ENCODE measurements at places on chromosomes 5 and 9.

DNA sequence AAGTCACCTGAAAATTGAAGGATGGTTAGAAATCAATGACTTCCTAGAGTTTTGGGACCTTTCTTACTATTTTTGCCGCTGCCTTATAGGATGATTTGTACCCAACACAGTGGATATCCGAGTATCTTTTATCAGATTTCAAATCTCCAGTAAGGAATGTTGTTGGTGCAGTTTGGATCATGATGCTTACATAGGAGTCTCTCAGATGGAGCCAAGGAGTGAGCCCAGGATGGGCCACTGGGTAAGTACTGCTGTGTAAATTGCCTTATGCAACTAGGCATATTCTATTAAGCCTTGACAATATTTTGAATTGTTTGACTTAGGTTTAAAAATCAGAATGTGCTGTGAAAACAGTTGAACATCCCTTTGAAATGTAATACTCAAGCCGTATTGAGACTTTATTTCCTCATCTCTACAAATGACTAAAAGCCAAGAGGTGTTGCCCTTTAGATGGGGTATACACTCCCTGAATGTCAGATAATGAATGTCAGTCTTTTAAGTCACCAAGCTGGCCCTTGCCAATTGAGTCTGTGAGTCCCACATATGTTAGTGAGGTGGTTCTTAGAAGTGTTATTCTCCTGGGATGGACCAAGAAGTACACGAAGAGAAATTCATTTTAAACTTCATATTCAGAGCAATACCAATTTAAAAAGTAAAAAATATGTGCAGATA is 271.8 kb upstream of the CTNND2 start:
- DNase-seq, result no peak

DNA sequence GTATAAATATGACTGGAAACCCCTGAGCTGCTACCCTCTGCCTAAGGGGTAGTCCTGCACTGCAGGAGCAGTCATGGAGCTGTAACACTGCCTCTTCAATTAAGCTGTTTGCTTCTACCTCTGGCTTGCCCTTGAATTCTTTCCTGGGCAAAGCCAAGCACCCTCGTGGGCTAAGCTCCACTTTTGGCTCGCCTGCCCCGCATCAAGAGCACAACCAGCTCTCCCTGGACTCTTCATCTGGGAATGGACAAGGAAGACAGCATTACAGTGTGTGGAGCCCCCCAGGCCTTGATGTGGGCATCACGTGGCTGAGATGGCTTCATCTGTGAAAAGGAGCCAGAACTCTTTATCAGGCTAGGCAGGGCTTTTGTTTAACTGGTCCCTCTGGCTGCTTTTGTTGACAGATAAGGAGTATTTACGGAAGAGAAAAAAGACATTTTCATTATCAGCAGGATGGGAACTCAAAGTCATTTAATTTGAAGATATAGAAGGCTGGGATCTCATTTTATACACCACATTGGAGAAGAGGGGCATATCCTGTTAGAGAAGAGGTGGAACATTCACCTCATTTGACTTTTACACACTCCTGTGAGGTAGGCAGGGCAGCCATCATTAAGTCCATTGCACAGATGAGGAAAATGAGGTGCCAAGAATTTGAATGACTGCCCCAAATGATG is 137.8 kb downstream of the SEMA6A start:
- no peak for DNase-seq

DNA sequence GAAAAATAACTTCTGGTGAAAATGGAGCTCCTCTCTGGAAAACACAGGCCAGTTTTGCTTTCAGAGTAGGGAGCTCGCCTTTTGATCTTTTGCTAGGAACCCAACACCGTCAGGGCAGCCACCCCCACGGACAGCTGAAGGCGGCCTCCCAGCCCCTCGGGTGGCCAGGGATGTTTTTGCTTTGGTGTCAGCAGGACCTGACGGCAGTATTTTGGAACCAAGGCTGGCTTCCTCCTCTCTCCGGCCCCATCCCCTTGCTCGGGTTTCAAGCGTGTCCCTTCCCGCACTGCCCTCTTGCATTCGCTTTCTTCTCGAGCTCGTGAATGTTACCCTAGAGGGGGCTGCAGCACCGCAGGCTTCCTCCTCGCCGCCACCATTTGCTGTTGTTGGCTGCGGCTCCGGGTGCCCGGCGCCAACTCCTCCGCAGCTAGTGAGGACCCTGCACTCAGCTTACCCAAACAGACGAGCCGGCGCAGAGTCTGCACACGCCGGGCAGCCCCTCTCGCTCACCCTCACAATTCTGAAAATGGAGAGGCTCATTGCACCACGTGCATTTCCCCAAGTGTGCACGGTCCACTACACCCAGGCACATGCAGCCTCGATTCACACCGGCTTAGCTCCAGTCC is 35.5 kb upstream of the ADAMTSL1 start:
- no peak for DNase-seq

- DNase-seq, result no peak
Measured at GRCh38 chr5:20348321-20348720, 360.3 kb upstream of the CDH18 start.

DNA sequence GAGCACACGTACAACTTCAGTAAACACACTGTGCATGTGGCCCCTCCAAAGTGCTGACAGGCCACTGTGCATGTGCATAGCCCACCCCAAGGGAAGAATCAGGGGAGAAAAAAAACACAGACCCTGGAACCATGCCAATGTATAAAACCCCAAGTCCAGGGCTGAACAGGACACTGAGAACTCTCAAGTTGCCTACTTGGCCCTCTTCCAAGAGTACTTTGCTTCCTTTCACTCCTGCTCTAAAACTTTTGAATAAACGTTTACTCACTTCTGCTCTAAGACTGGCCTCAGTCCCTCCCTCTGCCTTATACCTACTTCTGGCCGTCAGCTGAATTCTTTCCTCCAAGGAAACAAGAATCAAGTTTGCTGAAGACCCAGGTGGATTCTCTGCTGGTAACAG is 77.7 kb upstream of the NFIB start:
- DNase-seq, result no peak

GRCh38 chr5:71862087-71862486 is 143.0 kb downstream of the CARTPT start:
- no peak for DNase-seq

GRCh38 chr5:76199336-76200318 is 116.4 kb downstream of the SV2C start:
- no peak for DNase-seq

GRCh38 chr9:121717141-121717991 is 65.9 kb downstream of the DAB2IP start:
- no peak for DNase-seq

GRCh38 chr5:42991404-42992087 is 48.6 kb downstream of the ANXA2R start:
- DNase-seq, result no peak

GRCh38 chr5:120568711-120569110 is 104.6 kb downstream of the PRR16 start:
- no peak for DNase-seq

DNA sequence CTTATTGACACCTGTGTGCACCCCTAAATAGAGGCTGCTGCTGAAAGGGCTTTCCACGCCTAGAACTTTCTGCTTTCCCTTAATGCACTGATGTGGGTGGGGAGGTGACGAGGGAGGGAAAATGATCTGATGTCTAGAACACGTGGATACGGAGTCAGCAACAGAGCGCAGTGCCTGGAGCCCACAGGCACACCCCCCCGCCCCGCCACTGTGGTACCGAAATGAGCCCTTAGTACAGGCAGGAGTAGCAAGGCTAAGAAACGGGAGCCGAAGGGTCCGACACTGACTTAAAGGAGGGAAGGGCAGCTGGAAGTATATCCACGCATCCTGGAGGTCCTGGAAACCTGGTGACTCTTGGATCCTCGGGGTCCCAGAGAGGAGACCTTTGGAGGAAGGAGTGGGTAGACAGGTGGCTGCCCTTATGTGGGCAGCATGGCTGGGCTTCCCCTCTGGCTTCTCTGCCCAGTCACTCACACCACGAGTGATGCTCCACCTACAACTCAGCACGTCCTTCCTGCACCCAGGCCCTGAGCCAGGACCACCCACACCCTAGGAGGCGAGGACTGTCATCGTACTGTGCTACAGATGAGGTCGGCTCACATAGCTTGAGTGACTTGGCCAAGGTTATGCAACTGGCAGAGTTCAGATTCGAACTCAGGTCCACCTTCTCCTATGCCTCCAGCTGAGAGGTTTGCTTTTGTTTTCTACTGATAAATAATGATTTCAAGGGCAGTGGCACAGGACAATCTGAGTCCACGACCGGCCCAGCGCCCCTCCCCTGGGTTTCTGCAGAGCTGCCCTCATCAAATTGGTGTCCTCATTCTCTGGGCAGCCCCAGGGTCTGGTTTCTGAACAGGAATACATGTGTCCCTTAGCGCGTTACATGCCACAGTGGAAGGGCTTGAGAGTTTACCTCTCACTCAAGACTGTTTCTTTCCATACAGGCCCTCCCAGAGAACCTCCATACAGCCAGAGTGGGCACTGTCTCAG is 4.7 kb upstream of the VAV2 start:
- no peak for DNase-seq

DNA sequence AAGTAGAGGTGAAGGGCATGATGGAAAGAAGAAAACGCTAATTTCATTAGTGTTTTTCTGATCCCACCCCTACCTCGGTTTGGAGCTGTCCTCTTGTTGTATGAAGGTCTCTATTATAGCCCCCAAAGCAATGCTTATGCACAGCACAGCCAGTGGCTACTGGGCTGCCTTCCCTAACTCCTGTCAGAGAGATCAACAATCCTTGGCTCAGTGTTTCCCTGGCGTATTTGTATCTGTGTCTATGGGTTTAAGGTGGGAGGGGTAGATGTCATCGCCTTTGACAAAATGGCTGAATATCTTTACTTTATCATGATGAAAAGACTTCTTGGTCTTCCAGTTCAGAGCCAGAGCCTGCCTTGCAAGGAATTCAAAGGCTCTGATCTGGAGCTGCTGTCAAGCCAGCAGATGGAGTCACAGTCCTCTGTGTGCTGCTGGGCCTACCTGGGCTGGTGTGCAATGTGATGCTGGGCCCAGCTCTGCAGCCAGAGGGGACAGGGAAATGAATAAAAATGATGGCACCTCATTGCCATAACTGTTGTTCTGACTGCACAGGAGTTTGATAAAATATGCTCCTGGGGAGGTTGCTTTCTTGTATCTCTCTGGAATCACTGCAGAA is 20.1 kb upstream of the HSPA9 start:
- DNase-seq, result no peak

GRCh38 chr9:136260521-136260920 is 14.9 kb upstream of the QSOX2 start:
- DNase-seq, result no peak

DNA sequence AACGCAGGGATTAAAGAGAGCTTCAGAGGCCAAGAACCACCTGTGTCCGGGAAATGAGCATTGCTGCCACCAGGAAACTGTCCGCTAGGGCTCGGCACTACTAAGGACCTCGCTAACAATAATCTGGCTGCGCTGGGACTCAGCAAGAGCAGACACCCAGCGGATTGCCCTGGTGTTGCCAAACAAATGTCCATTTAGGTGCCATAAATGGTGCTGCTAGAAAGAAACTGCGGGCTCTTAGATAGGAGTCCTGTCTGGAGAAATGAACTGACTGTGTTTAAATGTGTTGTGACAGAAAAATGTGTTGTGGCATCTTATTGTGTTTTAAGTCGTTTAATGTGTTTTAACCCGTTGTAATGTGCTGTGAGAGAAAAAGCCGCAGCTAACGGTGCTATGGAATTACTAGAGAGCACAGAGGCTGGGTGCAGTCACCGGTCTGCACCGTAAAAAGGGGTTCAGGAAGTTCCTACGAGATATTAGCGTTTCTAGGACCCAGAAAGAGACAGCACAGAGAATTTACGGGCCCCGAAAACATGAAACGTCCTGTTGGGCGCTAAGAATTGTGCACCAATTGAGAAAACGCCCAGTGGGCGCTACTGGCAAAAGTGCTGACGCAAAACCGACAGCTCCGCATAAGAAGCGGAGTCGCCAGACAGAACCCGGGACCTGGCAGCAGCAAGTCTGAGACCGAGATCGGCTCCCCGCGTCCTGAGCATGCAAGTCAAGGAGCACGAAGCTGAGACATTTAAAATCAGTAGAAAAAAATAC is 90.6 kb downstream of the ANXA2R start:
- DNase-seq, result no peak

GRCh38 chr9:79858508-79858907 is 286.7 kb downstream of the TLE4 start:
- DNase-seq, result peak; percentile 36

GRCh38 chr5:158313733-158314464 is 455.0 kb upstream of the CLINT1 start:
- no peak for DNase-seq

DNA sequence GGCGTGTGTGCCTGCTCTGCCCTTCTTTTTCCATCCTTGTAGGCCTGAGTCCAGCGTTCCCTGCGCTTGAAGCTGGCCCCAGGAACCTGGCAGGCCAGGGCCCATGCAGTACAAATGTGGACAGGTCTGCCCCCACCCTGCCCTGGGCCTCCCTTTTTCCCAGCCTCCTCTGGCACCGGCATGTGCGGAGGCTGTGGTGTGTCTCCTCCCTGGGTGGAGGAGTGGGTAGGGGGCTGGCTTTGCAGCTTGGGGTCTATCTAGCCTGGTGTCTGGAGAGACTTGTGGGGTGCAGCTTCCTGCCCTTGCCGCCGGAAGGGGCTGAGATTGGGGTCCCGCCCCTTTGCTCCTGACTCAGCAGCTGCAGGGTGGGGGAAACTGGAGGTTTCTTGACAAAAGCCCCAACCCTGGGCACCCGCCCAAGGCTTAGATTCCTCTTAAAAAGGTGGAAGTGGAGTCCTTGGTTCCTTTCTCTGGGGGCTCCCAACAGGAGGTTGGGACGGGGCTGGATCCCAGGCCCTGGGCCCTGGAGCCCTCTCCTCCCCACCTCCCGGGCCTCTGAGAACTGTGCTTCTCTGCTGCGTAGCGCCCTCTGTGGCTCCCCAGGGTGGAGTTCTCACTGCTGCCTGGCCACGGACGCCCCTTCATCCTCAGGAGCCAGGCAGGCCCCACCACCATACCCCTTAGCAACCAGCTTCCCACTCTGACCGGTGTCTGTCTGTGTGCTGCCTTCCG is 18.0 kb downstream of the RXRA start:
- DNase-seq, result no peak

- no peak for DNase-seq
Measured at GRCh38 chr5:56616454-56617160, 198.7 kb upstream of the MAP3K1 start.

- DNase-seq, result peak; percentile 22
Measured at GRCh38 chr5:77101298-77101697, 14.2 kb upstream of the ZBED3 start.

GRCh38 chr9:17402309-17402708 is 176.6 kb upstream of the SH3GL2 start:
- peak; percentile 40 for DNase-seq

DNA sequence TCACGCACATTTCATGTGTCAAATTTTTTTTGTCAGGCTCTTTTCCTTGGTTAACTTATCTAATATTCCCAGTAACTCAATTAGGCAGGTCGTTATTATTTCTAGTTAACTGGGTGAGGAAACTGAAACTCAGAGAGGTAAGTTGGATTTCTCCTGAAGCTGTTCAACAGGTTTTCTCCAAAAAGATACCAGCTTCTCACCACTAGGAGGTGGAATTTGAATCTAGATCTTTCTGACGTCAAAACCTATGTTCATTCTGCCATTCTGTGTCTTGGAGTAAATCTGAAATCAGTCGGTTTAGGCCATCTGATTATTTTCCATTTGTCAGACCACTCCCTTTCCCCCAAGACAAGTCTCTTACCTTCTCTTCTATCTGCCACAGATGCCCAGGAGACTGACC is 572.9 kb downstream of the ACTL7B start:
- DNase-seq, result peak; percentile 6

GRCh38 chr9:87278971-87279733 is 218.5 kb upstream of the DAPK1 start:
- no peak for DNase-seq
